ENCODE measurements at places on chromosomes 5 and 9.

DNA sequence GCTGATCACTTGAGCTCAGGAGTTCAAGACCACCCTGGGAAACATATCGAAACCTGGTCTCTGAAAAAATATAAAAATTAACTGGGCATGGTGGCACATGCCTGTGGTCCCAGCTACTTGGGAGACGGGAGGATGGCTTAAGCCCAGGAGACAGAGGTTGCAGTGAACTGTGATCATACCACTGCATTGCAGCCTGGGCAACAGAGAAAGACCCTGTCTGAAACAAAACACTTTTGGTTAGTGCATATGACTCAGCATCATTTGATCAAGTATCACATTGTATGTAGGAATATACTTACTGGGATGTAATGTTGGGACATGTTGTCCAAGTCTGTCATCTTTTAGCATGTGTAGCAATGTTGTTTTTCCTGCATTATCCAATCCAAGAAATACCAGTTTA, 12.0 kb downstream of the SAR1B start:
- no peak for DNase-seq

DNA sequence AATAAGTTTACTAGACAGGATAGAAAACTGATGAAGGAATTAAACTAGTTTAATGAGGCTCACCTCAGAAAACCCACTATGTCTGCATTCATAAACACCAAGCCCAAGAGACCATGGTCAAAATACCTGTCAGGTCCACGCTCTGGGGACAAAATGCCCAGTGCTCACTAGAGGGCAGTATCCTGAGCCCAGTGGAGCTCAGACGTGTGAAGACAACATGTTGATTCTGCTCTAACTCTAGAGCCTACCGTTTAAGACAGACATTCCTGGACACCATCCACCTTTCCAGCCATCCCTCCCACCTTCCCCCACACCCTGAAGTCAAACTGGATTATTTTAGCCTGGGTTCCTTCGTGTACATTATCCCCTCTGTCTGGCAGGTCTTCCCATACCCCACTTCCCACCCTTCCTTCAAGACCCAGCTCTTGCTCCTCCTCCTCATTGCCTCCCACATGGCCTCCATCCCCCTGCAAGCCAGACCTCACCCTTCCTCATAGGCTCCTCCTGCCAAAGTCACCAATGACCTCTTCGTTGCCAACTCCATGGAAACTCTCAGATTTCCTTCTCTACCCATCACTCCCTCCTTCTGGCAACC, 142.3 kb upstream of the FSTL4 start:
- DNase-seq, result no peak

- DNase-seq, result no peak
These were observed 68.7 kb downstream of the PRR16 start for GRCh38 chr5:120532835-120533234.

GRCh38 chr5:67308988-67309688, 112.5 kb upstream of the CD180 start:
- DNase-seq, result no peak

- no peak for DNase-seq
These were observed 5.8 kb downstream of the GRK6 start for GRCh38 chr5:177432143-177432838.

- no peak for DNase-seq
These were observed 42.4 kb downstream of the CPLANE1 start for GRCh38 chr5:37206736-37207135.

GRCh38 chr9:78601957-78602565, 305.1 kb downstream of the PSAT1 start:
- no peak for DNase-seq

DNA sequence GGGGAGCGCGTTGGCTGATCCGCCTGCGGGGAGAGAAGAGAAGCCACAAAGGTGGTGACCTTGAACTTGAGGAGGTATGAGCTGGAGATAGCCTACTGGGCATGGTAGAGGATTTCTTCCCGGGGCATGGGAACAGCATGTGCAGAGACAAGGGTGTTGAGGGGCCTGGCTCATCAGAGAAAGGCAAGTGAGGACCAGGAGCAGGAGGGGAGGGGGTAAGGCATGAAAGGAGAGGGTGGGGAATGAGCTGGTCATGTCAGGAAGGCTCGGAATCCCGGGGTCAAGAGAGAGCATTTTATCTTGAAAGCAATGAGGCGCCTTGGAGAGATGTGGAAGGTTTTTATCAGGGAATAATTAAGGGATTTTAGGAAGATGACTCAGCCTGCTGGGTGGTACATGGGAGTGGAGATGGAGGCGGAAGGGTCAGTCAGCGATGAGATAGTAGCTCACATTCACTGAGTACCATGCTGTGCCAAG, 121.1 kb downstream of the LHX2 start:
- no peak for DNase-seq

DNA sequence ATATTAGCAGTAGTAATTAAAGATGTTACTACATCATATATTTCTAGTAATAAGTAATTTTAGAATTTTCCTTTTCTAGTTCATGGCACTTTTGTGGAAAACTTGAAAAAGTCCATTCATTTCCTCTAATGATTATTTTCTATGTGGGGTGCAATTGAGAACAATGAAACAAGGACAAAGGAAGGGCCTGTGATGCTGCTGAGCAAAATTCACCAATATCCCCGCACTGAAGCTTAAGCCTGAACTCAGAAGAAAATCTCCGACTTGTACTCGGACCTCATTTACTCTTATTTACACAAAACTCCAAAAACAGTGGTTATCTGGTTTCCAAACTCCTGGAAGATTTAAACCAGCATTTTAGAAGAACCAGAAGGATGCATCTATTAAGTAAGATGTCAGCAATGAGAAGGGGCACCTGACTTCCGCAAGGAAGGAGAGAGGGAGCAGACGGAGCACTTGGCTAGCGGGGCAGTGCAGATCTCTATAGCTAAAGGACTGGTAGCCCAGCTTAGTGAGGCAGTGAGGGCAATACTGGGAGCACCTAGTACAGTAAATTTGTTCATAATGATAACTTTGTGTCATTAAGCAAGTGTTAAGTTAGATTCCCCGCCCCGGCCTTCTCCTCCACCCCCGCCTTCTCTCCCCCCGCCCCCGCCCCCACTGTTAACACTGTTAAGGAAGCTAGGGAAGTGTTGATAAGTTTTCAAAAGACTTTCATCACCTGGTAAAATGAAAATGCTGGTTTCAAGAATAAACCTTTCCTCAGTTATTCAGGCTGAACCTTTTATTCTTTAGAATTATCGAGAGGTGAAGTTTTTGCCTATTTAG, 123.3 kb downstream of the ZSWIM6 start:
- DNase-seq, result no peak

DNA sequence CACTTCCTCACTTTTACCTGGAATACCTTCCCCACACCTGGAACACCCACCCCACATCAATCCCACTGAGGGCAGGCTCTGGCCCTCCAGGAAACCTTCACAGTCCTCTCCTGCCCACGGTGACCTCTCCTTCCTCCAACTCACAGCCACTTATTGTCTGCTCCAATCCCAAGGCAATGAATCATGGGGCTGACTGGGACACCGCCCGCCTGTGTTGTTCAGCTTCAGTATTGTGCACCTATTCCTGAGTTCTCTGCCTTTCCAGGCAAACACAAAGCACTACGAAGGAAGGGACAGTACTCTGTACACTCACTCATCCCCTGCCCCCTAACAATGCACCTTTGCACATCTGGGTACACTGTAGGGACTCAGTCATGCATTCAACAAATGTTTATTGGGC, 7.3 kb downstream of the PCDH1 start:
- no peak for DNase-seq

- DNase-seq, result no peak
These were observed 114.3 kb downstream of the KCTD16 start for GRCh38 chr5:144284931-144285502.

- DNase-seq, result no peak
These were observed 72.4 kb downstream of the UGCG start for GRCh38 chr9:111969061-111969460.

GRCh38 chr9:27866741-27867140, 293.5 kb upstream of the C9orf72 start:
- no peak for DNase-seq

GRCh38 chr9:128841694-128842492, 12.3 kb upstream of the SPOUT1 start:
- no peak for DNase-seq

- DNase-seq, result no peak
These were observed 1.2 kb downstream of the RAPGEF6 start for GRCh38 chr5:131633830-131634229.

DNA sequence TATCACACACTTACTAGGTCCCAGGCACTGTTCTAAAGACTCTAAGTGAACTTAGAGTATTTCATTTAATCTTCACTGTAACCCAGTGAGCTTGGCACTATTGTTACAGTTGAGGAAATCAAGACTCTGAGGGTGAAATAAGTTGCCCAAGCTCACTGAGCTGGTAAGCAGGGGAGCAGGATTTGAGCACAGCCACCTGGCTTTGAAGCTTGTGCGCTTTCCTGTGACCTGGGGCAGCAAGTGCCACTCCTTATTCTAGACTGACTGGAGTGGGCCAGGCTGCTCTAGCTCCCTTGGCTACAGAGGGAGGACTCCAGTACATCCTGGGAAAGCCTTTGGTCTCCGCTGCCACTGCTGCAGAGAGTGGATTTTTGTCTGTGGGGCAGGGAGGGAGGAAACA, 50.0 kb downstream of the RGS3 start:
- DNase-seq, result no peak

DNA sequence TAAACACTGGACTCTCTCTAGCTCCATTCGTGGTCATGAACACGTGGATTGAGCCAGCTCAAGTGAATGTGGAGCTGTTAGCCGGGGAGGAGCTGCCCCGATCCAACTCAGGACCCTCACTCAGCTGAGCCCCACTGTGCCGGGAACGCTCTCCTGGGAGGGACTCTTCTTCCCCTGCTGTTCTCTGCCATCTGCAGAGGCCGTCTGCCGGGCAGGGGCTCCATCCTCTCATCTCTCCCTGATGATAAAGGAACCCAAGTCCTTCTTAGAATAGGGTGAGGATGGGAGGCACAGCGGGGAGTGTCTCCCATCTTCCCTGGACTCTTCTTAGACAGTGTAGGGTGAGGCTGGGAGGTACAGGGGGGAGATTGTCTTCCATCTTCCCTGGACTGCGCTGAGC, 120.5 kb upstream of the IRX4 start:
- no peak for DNase-seq

DNA sequence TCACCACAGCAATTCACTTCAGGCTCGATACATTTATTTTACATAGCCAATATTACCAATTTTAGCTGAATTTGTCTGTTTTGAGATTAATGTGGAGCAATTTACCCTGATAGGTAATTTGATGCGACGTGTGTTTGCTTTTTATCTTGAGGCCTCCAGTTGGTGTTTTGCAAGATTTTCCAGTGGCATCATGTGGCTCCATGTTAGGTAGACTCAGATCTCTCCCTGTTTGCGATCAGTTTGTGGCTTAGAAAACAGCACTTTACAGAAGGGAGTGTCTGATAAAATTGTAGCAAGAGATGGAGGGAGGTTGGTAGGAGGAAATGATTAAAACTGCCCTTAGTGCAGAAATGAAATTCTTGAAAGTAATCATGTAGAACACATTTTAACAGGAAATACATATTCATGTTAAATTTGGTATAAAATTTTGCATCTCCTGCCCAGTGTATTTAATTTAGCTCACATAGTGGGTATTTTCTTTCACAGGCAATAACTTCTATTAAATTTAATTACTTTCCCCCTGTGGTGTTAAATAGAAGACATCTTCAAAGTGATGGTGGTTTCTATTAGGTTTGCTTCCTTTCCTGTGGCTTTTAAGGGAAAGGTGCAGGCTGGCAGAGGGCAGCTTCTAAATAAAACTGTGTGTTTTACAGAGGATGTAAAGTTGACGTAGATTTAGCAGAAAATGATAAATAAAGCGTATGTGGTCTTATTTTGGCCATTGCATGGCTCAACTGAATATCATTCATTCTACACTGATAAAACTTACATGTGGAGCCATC, 135.8 kb downstream of the KDM4C start:
- no peak for DNase-seq

- no peak for DNase-seq
These were observed 67.8 kb downstream of the PSD2 start for GRCh38 chr5:139863361-139863760.

- DNase-seq, result no peak
These were observed 368.3 kb downstream of the EFNA5 start for GRCh38 chr5:107302441-107302840.

GRCh38 chr5:97499605-97500004, 316.6 kb upstream of the RIOK2 start:
- no peak for DNase-seq

GRCh38 chr9:84822589-84823233, 153.2 kb downstream of the NTRK2 start:
- DNase-seq, result no peak

- peak; percentile 70 for DNase-seq
These were observed 14.6 kb downstream of the LCN10 start for GRCh38 chr9:136728080-136728547.

DNA sequence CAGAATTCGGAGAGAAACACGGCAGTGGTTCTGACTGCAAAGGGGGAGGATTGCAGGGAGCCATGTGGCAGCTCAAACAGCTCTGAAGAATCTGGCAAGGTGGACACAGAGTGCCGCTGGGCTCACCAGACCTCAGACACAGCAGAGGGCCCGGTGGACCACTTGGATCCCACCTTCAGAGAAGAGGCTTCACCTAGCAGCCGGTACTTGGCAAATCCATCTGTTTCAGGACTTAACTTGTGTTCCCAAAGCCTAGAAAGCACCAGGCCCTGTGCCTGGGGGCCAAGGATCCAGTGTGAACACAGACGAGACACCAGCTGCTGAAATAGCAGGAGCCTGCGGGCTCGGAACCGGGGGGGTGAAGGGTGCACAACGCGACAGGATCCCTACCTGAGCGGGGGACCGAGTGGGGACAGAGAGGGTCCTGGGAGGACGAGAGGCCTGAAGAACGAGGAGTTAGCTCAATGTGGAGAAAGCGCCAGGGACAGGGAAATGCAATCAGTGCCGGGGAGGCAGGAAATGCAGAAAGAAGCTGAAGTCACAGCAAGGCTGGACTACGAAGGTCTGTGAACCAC, 44.6 kb downstream of the BTNL9 start:
- no peak for DNase-seq

DNA sequence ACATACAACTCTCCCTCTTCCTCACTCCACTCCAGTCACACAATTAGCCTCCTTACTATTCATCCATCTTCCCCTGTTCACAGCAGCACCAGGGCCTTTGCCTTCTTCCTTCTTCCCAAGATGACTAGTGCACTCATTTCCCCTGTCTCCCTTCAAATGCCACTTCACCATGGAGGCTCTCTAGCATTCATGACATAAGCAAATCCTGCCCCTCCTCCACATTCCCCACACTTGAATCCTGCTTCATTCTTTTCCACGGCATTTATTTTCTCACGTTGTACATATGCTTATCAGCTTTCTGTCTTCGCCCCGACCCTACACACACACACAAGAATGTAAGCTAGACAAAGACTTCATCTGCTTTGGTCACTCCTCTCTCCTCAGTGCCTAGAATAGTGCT, 133.3 kb downstream of the CDK5RAP2 start:
- DNase-seq, result no peak
